ENCODE measurements at places on chromosomes 3 and 15.

GRCh38 chr3:122563717-122564025 lies 429 bp downstream of the PARP9 start:
- peak; percentile 11 for DNase-seq

DNA sequence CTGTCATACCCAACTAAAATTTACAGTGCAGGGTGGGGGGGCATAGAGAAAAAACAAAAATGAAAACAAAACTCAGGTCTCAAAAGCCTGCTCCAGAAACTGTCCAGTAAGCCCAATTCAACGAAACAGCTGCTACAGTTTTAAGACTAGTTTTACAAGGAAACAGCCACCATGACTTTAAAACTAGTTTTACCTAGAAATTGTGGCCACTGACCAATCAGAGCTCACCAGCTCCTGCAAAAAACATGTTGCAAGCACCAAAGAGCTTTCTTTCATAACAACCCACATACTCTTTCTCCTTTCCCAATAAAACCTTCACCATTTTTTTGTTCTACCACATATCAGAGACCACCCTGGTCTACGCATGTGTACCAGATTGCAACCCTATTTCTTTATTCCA lies 7.3 kb upstream of the CFAP91 start:
- no peak for DNase-seq

- DNase-seq = no peak
These were observed 769 bp downstream of the TAFA4 start for GRCh38 chr3:68931406-68932149.

DNA sequence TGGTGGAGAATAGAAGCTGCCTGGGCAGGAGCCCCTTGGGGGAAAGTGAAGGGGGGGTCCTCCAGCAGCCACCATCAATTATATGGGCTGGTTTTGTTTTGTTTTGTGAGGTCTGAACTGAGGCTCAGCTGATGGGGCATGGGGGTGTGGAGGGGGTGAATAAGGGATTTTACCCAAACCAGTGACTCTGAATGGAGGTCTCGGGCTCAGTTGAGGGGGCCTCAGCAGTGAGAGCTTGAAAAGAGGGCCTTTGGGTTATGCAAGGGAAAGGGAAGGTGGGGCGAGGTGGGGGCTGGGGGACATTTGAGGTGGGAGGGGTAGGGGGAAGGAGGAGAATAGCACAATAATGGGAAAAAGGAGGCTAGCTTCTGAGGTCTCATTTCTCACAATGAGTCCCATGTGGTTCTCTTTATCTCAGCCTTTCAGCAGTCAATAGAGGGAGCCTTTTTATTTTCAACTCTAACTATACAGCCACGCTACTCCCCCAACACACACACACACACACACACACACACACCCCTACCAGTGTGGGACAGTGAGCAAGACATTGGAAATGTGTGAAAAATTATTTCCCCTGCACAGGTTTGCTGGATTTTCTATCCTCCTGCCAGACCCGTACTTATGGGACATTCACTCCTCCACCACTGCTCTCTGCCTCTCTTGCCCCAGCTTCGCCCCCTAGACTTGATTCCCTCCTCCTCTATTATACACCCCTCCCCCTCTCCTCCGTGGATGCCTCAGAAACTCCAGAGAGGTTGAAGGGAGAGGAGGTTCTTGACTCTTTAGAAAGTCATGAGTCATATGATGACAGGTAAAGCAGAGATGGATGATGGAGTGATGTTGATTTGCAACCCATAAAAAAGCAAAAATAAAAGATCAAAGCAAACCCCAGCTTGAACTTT lies 96.0 kb downstream of the GTPBP8 start:
- DNase-seq = no peak

DNA sequence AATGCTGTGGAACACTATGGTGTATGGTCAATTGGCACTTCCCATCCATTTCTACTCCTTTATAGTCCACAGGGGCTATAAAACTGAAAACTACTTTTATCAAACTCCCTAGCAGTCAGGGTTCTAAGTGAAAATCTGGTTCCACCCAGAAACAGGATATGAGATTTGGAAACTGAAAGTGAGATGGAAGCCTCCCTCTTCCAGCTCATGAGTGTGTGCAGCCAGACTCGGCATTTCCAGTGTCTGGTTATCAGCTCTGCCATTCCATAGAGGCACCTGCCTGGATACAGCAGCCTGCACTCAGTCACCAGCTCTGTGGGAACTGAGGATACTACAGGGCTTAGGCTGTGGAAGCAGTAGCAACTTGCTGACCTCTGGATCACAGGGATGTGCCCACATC lies 14.7 kb upstream of the PLA2G4F start:
- no peak for DNase-seq

DNA sequence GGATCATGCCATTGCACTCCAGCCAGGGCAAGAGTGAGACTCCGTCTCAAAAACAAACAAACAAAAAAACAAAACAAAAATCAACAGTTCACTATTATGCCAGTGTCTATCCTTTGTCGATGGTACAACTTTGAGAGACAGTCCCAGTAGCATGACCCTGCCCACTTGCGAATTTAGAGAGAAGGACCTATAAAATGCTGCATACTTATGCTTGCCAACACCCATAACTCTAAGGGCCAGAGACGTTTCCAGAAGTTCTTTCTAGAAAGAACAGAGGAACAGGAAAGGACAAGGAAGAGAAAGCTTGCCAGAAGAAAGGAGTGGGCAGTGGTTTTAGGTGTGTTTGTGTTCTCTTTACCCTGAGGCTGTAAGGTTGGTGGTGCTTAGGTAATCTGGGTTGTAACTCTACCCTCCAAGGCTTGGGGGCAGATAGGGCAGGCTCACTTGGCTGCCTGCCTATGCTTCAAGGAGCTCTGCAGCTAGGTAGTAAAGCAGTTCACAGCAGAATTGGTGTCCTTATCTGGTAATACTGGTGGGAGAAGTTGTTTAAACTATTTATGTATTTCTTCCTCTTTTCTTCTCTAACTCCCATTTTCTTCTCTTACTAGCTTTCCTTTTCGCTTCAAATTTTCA lies 50.6 kb upstream of the SPPL2A start:
- no peak for DNase-seq

GRCh38 chr3:141391298-141391990 lies 23.1 kb downstream of the ZBTB38 start:
- DNase-seq = no peak

DNA sequence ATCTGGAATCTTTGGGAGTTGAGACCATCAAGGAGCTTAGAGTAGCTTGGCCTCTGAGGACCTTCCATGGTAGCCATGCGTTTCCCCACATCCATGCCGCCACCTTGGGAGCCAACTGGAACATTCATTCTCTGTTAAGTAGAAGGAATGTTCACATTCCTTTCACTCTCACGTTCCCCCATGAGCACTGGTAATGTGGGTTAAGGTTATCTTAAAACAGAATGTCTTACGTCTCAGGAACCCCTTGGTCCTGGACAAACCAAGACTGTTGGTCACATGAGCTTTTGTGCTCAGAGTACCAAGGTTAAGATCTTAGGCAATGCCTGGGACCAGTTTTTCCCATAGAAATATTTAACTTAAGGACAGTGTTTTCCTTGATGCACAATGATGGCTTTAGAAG lies 211.7 kb upstream of the UBE2E1 start:
- DNase-seq = no peak

GRCh38 chr15:96720251-96720650 lies 389.8 kb downstream of the NR2F2 start:
- no peak for DNase-seq

Data from CD4-positive, alpha-beta T cell treated with Interleukin-6 at 100 ng/mL for 8 hours (primary cell).